Smooth muscle cell of the brain vasculature (primary cell): ENCODE measurements at places on chromosomes 16 and 17.

- no peak for DNase-seq
These were observed 503.4 kb upstream of the PSMD7 start for GRCh38 chr16:73793260-73793659.

DNA sequence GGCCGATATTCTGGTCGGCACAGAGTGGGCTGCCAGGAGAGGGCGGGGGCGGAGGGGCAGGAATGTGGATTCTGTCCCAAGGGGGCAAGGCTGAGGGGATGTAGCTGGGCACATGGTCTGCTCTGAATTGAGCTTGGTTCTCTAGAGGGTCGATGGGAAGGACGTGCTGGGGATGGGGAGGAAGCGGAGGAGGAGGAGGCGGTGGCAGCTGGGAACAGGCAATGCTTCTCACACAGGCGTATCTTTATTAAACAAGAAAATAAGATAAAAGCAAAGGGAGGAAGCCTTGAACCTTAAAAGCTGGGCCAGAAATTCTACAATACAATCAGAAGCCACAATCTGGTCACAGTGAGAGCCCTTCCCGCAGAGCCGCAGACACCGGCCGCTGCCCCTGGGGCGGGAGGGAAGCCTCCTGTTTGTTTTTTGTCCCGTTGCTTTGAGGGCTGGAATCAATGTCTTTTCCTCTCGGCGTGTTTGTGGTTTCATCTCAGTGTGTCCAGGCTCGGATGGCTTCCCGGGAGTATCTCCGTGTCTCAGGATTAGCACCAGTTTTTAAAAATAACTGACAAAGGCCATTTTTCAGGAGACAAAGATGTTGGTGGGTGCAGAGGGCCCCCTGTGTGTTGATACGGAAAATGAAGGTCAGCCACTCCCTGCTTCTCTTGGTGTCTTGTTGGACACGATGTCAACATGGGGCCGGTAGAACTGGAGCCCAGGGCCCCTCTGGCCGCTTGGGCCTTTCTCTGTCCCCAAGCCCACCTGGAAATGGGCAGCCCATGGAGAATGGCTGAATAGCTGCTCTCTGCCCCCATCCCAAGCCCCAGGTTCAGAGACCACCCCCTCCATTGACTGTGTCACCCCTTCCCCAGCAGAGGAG lies 12.3 kb upstream of the SLC7A5 start:
- no peak for DNase-seq

- peak; percentile 68 for DNase-seq
These were observed at the start of gene NHERF1 for GRCh38 chr17:74748529-74749278. Gene NHERF1, plus strand, starts transcription at chr17:74748628. Its CDS starts 219 bp downstream, at chr17:74748847.

- DNase-seq, result no peak
These were observed 38.4 kb downstream of the HNF1B start for GRCh38 chr17:37706446-37706845.

- DNase-seq, result no peak
These were observed 27.1 kb upstream of the DBNDD1 start for GRCh38 chr16:90046122-90046970.

- no peak for DNase-seq
These were observed 1.0 kb downstream of the FOXJ1 start for GRCh38 chr17:76139801-76140660.

DNA sequence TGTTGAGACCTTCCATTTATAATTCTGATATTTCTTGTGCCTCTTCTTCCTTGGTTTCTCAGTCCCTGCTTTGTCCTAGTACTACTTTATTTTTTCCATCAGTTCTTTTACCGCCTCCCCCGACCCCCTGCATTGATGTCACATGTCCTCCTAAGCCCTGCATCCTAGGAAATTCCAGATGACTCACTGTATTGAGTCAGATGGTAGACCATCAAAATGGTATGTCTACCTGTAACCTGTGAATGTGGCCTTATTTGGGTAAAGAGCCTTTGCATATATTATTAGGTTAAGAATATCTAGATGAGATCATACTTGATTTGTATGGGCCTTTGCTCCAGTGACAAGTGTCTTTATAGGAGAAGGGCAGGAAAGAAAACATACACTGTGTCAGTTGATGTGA lies 515.3 kb upstream of the CA10 start:
- no peak for DNase-seq

DNA sequence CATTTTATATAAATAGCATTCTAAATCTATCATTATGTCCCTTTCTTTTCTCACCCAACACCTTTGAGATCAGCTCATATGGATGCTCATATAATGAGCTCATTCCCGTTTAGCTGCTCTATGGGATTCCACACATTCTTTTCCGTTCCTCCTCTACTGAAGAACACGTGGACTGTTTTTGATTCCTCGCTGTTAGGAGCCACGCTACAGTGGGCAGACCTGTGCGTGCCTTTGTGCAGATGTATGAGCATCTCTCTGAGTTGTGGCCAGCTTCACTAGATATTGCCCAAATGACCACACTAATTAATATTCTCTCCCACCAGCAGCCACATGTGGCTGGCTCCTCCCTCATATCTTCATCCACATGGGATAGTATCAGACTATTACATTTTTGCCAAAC lies 6.0 kb upstream of the TNFRSF13B start:
- no peak for DNase-seq

GRCh38 chr17:49114703-49115102 lies 17.9 kb upstream of the B4GALNT2 start:
- no peak for DNase-seq

GRCh38 chr17:34886831-34887230 lies 74.4 kb downstream of the CCT6B start:
- no peak for DNase-seq

GRCh38 chr16:82470620-82471152 lies 156.1 kb upstream of the CDH13 start:
- no peak for DNase-seq

DNA sequence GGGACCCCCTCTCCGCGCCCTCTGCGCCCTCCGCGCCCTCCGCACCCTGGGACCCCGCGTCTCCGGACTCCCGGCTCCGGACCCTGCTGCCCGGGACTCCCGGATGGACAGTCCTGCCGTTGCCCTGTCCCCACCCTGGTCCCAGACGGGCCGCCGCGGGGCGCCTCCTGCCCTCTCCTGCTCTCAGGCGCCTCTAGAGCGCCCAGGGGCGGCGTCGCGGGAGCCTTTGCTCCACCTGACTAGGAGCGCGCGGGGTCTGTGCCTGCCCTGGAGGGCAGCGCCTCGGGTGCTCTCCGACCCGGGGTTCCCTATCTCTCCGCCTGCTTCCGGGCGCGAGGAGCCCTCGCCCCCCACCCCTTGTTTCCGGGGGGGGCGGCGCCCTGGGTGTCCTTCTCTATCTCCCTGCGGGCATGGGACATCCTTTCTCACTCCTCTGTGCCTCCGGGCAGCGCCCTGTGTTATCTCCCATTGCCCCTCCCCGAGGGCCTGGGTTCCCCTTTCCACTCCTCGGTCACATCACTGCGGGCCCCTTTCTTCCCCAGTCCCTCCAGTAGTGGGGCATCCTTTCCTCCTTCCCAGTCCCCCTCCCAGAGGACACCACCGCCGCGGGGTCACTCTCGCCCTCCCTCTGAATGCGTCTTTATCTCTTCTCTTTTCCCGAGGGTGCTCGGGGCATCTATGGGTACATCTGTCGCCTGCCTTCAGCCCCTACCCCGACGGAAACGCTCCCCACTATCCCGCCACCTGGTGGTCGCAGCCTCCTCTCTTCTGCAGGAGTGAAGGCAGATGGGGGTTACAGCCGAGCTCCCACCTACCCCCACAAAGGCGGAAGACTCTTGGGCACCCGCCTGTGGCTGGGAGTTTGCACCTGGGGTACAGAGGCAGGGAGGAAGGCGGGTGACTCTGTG lies 875 bp downstream of the PRKCB start:
- no peak for DNase-seq

- no peak for DNase-seq
These were observed 30.0 kb upstream of the SKAP1 start for GRCh38 chr17:48460052-48460451.

DNA sequence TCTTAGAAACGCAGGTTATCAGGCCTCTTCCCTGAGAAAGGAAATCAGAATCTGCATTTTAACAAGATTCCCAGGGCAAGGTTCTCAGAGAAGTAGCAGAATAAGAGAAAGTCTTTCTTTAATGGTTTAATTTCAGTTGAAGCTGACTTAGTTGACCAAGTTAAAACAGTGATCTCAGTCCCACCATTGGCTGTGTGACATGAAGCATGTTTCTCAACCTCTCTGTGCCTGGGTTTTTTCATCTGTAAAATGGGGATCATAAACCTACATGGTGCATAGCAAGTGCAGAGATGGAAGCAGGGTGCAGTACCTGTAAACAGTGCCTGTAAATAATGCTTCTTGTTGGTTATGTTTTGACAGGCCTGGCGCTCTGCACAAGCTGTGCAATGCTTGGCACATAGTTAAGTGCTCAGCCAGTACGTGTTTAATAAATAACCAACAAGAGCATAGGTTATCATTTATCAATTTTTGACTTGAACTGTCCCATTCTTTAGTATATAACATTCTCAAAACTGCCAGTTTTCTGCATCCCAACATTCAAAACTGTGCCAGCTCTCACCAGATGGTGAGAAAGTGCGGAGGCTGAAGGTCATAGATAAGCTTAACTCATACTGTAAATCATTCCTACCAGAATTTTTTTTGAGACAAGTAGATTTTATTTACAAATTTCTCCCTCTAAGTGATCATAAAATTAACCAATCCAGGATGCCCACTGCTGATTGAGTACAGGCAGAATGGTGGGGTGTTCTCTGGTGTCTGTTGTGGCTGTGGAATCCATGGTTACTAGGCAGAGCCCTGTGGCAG lies 6.9 kb downstream of the C17orf67 start:
- no peak for DNase-seq

DNA sequence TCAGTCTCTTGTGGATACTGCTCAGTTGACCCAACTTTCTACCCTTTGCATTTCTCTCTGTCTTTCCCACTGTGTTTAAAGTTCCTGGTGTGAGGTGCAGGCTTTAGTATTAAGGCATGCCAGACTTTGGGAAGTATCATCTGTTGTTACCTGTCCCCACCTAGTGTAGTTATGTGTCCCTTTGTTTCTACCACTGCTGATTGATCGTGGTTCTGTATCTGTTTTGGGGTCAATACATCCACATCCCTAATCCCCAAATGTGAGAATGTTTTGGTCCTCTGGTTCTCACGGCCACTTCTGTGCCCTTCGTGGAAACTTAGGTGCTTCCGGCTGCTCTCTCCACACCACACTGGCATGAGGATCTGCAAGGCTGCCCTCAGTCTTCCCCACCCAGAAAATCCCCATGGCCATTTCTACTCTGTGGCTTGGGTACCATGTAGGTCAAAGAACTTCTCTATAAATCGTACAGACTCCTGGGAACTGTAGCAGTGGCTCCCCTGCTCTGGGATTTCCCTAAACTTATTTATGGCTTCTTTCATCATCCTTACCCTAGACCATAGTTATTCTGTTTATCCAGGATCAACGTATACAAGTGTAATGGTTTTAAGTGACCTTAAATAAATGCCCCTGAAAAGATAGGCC lies 443.2 kb downstream of the XYLT1 start:
- no peak for DNase-seq

GRCh38 chr16:22325598-22326368 lies 28.6 kb downstream of the POLR3E start:
- DNase-seq, result no peak

DNA sequence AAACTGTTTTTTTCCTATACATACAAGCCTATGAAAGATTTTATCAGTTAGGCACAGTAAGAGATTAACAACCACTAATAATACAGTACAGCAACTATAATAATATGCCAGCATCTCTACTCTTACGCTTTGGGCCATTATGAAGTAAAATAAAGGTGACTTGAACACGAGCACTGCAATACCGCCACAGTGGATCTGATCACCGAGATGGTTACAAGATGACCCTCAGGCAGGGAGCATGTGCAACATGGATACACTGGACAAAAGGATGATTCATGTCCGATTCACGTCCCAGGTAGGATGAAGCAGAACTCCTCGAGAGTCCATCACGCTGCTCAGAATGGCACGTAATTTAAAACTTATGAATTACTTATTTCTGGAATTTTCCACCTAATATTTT lies 10.5 kb downstream of the PELP1 start:
- no peak for DNase-seq

- DNase-seq, result no peak
These were observed 10.1 kb upstream of the TMEM208 start for GRCh38 chr16:67216612-67217490.

GRCh38 chr17:3957735-3958599 lies 6.3 kb downstream of the ATP2A3 start:
- no peak for DNase-seq

DNA sequence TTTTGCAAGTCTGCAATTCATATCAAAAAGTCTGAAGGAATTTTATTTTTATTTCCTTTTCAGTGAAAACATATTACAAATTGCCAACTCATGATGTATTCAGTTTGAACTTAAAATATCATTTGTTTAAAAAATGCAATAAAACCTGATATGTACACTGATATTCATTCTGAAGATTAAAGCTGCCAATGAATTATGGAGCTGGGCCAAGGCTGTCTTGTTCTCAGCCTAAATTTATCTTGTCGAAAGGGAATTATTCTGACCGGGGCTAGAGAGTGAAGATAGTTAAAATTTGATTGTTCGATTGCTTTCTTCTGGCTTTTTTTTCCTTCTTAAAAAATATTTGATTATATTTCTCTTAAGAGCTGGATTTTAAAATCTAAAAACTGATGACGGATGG lies 54.0 kb upstream of the RBFOX1 start:
- no peak for DNase-seq

DNA sequence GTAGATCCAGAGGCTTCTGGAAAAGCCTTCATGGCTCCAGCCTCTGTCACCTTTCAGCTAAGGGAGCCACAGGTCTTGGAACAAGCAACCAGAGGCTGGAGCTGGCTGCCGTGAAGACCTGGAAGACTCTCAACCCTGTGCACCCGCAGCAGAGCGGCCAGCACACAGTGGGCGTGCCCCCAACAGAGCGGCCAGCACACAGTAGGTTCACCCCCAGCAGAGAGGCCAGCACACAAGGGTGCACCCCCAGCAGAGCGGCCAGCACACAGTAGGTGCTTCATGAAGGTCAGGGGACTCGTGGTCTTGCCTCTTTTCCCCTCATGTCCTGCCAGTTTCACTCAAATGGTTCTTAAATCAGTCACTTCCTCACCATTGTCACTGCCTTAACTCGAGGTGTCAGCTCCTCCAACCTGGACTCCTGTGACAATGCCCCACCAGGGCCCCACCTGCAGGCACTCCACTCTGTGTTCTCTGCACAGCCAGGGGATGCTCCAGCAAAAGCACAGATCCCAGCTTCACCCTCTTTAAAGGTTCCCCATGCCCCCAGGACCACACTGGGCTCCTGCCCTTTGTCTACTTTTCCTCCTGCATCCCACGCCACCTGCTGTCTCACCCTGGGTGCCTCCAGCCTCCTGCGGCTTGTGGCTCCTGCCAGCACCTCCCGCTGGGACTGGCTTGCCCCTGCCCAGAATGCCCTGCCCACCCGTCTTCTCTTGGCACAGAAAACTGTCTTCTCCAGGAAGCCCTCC lies 42.4 kb upstream of the DOC2B start:
- DNase-seq, result no peak

GRCh38 chr16:31876951-31877828 lies 3.6 kb downstream of the ZNF267 start:
- DNase-seq, result no peak

DNA sequence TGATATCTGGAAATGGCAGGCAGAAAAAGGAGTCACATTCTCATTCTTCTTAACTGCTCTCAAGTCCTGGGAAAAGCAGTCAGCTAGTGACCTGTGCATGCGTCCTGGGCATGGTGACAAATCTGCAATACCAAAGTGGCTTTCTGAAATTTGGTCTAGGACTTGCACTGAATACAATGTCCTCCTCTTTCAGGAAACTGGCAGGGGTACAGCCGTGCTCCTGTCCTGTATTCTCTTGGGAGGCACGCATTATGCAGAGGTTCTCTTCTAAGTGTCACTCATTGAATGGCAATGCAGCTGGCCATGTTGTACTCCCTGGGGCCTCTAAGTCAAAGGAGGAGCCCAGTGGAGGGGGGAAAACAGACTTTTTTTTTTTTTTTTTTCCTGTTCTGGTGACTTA lies 10.6 kb downstream of the PHF12 start:
- DNase-seq, result no peak

GRCh38 chr16:73792199-73793020 lies 504.2 kb upstream of the PSMD7 start:
- no peak for DNase-seq
